ENCODE measurements at places on chromosomes 1 and 21. TPM values are rescaled to one million over a fixed set of nuclear protein-coding genes. Genes with fewer than 3 reads are reported as not detected.

RHEX gene
- total RNA-seq = not detected

DNA sequence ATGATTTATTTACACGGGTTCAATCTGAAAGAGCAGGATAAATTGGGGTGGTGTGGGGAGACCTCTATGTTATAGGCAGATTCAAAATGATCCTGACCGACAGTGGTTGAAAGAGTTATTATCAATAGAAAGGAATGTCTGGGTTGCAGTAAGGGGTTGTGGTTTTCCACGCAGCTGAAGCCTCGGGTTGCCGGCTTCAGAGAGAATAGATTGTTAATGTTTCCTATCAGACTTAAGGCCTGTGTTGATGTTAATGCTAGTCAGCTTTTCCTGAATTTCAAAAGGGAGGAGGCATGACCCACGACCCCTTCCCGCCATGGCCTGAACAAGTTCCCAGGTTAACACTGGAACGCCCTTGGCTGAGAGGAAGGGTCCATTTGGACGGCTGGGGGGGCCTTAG lies 2.2 kb upstream of the UBE2J2 start:
- DNase-seq = no peak

ZMPSTE24 gene
- 17.5 TPM for total RNA-seq

DNA sequence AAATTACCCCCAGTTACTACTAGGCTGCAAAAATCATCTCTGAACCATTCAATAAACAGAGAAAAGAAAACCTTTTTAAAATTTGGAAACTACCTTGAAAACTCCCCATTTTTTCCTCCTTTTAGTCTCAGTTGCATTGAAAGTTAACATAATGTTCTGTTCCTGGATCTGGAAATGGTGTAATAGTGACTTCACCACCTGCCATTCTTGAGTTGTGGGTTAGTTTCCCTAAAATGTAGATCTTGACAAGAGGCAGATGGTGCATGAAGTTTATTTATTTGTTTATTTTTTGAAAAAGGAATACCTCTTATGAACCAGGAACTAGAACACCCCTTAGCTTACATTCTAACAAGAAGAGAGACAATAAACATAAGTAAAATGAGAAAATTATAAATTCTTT lies 72.8 kb downstream of the ATF6 start:
- no peak for DNase-seq

DENND2C gene
- total RNA-seq = 0.86 TPM

C1QA gene
- 0.34 TPM for total RNA-seq

GRCh38 chr1:82273816-82274215 lies 473.1 kb downstream of the ADGRL2 start:
- DNase-seq = no peak
